Left lung (tissue), 14 donors: ENCODE measurements at places on chromosomes 12 and 14.
A peak's percentile ranks its signal among the peaks of the same experiment; 100 is the strongest.

GRCh38 chr12:124881123-124881522 is 17.5 kb upstream of the SCARB1 start:
- no peak for DNase-seq
- no peaks in the 10 kb centered on the region for H3K36me3 ChIP-seq
- no peaks in the 10 kb centered on the region for H3K4me1 ChIP-seq
- no peak overlapping the region for H3K4me3 ChIP-seq

- H3K27ac ChIP-seq = no peak overlapping the region
- peaks cover 3% of the 10 kb centered on the region for H3K27me3 ChIP-seq
- peak; percentile 31 for DNase-seq
These were observed 230.4 kb downstream of the SPTSSA start for GRCh38 chr14:34231626-34232025.

GRCh38 chr12:76701690-76702089 is 62.2 kb upstream of the ZDHHC17 start:
- H3K4me3 ChIP-seq = no peak overlapping the region
- no peaks in the 10 kb centered on the region for H3K4me1 ChIP-seq
- no peaks in the 10 kb centered on the region for H3K36me3 ChIP-seq
- no peak for DNase-seq
- no peak overlapping the region for H3K27ac ChIP-seq
- no peaks in the 10 kb centered on the region for H3K27me3 ChIP-seq

DNA sequence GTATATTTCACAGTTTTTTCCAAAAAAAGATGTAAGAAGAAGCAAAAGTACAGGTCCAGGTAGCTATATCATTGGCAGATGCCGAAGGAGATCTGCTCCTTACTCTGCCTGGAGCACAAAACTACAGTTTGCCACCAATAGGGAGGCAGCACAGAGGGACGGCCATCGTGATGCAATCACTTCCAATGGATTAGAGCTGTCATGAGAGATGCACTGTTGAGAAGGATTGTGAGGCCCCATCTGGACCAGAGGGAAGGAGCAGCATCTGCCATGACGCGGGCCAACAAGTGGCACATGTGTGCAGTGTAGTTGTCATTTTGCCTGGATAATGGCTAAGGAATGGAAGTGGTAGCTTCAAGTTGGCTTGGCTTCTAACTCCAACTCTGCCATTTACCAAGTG is 318.8 kb upstream of the FKBP4 start:
- H3K27me3 ChIP-seq = no peaks in the 10 kb centered on the region
- DNase-seq = no peak
- no peak overlapping the region for H3K27ac ChIP-seq
- no peaks in the 10 kb centered on the region for H3K36me3 ChIP-seq

DNA sequence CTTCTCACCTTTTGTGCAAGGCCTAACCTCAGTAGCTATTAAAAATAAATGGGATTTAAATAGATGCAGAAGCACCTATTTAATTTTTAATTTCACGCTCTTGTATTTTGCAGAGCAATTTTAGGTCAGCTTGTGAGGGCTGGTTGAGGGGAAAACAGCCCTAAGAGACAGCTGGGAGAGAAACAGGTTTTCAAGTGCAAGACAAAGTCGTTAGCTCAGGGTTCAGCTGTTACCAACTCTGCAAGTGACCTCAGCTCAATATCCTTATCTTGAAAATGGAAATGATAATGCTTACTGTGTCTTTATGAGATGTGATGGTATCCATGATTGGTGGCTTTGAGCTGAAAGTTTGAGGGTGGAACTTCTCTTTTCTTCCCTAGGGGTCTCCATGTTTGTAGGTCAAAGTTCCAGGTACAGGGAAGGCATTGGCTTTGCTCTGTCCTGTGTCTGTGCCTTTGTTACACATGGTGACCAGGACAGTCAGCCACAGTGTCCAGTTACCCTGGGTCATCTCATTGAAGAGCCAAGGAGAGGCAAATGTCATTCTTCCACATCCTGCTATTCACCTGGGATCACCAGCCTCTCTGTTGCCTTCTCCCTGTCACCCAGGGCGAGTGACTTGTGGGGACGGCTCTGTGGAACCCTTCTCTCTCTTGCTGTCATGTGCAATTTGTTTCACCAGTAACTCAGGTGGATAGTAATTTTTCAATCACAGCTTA is 100.3 kb downstream of the SAMD4A start:
- no peaks in the 10 kb centered on the region for H3K4me1 ChIP-seq
- no peak overlapping the region for H3K4me3 ChIP-seq
- H3K27me3 ChIP-seq = no peaks in the 10 kb centered on the region
- no peak for DNase-seq
- no peak overlapping the region for H3K27ac ChIP-seq

DNA sequence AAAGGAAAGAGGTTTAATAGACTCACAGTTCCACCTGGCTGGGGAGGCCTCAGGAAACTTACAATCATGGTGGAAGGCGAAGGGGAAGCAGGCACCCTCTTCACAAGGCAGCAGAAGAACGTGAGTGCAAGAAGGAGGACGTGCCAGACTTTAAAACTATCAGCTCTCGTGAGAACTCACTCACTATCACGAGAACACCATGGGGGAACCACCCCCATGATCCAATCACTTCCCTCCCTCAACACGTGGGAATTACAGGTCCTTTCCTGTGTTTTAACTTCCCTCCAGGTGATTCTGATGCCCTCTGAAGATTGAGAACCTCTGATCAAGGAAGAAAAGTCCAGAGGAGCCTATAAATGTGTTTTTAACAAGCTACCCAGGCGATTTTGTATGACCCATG is 358.7 kb downstream of the MED13L start:
- peaks cover 6% of the 10 kb centered on the region for H3K4me1 ChIP-seq
- H3K4me3 ChIP-seq = no peak overlapping the region
- DNase-seq = no peak
- peaks cover 4% of the 10 kb centered on the region for H3K27me3 ChIP-seq

- no peaks in the 10 kb centered on the region for H3K36me3 ChIP-seq
- H3K4me3 ChIP-seq = peak overlapping the region; percentile 57
- H3K27ac ChIP-seq = no peak overlapping the region
- no peak for DNase-seq
- H3K27me3 ChIP-seq = no peaks in the 10 kb centered on the region
- H3K4me1 ChIP-seq = peaks cover 5% of the 10 kb centered on the region
These were observed 565 bp downstream of the CCDC77 start for GRCh38 chr12:402029-402389.

DNA sequence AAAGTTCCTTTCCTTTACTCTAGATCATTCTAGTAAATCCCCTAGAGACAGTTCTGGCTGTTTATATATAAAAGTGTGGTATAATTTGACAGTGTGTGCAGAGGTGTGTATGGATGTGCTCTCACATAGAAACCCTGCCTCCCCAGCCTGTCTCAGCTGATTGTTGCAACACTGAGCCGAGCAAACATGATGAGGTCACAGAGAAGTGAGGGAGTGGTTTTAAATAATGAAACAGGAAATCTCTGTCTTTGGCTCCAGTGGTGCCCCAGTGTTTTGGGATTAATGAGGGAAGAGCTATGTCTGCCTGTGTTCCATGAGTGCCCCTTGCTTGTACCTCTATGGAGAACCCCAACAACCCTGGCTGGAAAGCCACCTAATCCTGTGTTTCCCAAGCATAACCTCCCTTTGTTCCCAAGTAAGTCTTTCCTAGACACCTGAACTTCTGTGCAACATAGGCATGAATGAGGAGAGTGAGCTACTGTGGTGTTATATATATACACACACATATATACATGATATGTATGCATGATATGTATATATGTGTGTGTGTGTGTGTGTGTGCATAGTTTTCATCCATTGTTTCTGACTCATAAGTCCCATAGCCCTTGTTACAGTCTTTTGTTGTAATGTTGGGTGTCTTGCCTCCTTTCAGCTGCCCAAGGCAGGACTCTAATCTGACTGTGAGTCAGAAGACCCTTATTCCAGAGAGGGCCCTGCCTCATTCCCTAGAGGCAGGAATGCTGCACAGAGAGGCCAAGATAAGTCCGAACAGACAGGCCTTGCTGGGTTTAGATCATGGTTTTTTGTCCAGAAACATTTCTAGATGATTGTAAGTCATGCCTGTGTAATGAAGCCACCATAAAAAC is 18.0 kb downstream of the TRAF3 start:
- no peak overlapping the region for H3K27ac ChIP-seq
- peak; percentile 85 for DNase-seq
- H3K4me3 ChIP-seq = no peak overlapping the region
- H3K36me3 ChIP-seq = no peaks in the 10 kb centered on the region
- no peaks in the 10 kb centered on the region for H3K4me1 ChIP-seq

GRCh38 chr12:49783917-49784676 is 42.7 kb downstream of the TMBIM6 start:
- H3K27ac ChIP-seq = peak overlapping the region; percentile 40
- H3K4me1 ChIP-seq = peaks cover 9% of the 10 kb centered on the region
- peak; percentile 78 for DNase-seq
- no peak overlapping the region for H3K4me3 ChIP-seq
- no peaks in the 10 kb centered on the region for H3K36me3 ChIP-seq
